ENCODE measurements at places on chromosomes 13 and 19.

DNA sequence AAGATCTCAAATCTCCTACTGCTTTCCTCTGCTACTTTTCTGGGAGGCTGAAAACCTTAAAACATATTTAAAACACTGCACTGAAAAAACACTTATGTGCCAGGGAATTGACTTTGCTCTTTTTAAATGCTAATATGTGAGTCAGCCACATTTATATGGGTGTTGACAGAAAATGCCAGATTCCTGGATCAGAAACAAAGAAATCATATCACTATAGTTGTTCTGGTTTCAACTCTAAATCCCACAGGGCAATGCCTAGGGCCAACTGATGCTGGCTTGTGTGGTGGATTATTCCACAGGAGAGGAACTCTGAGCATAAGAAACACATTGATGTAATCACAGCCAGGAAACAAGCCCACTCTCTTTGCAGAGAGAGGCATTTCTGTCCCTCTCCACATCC is 1439.0 kb upstream of the SPRY2 start:
- DNase-seq = no peak

DNA sequence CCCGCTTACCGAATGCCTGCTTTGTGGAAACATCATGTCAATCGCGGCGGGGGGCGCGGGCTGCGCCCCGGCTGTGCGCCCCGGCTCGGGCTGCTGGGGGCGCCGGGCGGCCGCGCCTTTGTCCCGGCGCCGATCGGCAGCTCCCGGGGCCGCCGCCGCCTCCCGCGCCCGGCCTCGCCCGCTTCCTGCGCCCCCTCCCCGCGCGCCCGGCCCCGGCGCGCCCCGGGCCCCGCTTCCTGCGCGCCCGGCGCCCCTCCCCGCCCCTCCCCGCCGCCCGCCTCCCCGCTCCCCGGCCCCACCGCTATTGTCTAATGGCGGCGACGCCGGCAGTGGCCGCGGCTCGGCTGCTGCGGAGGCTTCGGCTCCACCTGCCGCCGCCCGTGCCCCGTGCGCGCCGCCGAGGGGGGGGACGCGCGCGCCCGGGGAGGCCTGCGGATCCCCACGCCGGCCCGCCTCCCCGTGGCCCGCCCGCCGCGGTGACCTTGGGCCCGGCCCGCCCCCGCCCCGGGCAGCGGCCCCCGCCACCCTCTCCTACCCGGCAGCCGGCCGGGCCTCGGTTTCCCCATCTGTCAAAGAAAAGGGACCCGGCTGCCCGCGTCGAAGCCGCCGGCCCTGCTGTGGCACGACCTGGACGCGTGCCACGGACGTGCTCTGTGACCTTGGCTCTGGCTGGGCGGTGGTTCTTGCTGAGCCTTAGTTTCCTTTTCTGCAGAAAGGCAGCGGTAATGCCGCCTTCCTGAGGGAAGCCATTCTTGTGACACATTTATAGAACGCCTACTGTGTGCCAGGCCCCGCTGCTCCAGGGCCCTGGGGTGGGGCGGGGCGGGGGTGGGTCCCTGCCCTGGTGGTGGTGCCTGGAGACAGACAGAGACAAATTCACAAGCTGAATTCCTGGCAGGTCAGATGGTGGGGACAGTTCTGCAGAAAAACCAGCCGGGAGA is at the start of gene TLE5:
Gene TLE5 (minus strand): TSS at position 331 of the 941 bp plus-strand sequence. CDS start 295 bp downstream, at position 36.
- DNase-seq = peak; percentile 48

DNA sequence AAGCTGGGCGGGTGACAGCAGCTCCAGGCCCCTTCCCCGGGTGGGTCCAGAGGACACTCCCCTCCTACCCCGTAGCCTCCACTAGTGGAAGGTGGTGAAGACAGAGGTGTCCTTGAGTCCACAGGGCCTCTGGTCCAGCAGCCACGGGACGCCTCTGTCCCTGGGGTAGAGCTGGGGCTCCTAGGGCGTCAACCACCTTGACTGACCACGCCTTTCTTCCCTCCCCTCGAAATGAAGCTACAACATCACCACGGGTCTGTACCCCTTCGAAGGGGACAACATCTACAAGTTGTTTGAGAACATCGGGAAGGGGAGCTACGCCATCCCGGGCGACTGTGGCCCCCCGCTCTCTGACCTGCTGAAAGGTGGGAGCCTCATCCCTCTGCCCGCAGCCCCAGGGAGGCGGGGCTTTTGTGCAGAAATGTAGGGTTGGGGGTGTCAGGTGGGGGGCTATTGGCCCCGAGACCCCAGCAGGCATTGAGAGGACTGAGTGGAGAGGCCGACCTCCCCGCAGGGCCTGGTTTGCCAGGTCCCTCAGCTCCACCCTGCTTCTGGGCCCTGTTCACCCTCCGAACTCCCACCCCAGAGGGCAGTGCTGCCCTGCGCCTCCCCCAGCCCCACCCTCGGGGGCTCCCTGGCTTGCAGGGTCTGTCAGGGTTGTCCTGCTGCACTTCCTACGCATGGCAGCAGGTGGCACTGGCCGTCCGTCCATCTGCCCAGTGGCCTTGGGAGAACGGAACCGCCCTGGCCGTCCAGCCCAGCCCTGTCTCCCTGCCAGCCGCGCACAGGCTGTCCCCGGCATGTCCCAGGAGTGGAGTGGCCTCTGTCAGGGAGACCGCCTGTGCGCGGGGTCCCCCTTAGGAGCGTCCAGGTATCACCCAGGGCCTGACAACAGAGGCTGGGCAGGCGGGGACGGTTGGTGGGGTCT is 15.7 kb downstream of the STK11 start:
- no peak for DNase-seq

- DNase-seq = no peak
Observed at GRCh38 chr19:11560404-11561051, 1.5 kb upstream of the ELOF1 start.

DNA sequence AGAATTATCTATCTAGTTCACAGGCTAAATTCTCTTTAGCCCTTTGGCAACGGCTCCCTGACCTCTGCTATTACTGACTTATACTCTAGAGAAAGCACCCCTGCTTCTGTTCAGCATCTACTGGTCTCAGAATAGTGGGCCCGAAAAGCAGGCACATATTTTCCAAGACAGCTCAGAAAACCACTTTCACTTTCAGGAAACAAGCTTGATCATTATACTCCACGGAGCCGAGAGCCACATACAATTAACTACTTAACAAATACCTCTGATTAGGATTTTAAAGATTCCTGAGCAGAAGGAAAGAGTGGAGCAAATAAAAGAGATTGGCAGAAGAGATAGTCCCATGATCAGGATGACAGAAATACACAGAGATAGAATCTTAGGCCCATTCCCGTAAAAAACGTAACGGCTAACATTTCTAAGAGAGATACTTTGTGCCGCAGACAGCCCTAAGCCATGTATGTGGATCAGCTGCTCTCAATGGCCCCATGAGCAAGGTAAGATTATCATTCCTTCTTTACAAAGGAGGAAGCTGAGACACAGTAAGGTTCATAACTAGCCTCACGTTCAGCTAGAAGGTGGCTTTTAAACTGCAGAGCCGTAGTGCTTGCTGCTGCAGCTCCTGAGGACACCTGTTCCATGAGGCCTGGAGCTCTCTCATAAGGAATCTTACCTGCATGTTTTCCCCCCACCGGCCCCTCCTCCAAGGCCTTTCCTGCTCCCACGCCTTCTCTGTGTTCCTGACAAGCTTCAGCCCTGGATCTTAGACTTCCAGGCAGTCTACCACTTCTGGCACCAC is 227.2 kb downstream of the FOXO1 start:
- no peak for DNase-seq

DNA sequence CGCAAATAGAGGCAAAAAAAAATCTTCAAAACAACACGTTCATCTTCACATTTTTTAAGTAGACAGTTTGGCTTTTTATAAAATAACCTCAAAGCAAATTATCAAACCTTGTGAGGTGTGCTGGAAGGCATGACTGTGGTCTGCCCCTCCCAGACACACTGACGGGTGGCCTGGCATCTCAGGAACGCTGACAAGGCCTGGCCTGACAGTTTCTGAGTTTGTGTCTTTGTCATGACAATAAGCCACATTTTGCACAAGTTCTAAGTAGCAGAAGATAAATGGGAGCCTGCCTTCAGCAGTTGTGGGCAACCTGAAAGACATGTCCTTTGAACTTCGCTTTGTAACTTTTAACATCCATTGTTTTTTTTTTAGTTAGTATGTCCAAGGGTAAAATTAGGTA is 38.5 kb downstream of the SOX21 start:
- no peak for DNase-seq

- no peak for DNase-seq
Observed at GRCh38 chr19:12785431-12786031, 5.8 kb upstream of the JUNB start.

GRCh38 chr19:35318679-35319448 is 10.1 kb upstream of the CD22 start:
- DNase-seq = no peak

- no peak for DNase-seq
Observed at GRCh38 chr13:100913143-100913542, 238.5 kb upstream of the TMTC4 start.

GRCh38 chr19:42166316-42166715 is 34.1 kb upstream of the POU2F2 start:
- DNase-seq = no peak

DNA sequence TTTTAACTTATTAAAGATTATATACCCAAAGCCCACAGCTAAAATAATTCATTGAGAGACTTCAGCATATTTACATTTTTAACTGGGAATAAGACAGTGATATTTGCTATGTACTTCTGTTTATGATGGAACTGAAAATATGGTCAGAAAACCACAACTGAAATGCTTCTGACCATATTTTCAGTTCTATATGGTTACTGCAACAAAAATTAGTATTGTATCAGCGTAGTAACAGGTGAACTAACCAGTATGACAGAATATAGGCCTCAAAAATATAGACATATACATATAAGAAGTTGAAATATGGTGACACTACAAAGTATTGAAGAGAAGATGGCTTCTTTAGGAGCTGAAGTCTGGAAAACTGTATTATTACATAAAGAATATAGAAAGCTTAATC is 857.4 kb downstream of the OLFM4 start:
- DNase-seq = no peak

- no peak for DNase-seq
Observed at GRCh38 chr19:34066007-34066643, 106.2 kb upstream of the LSM14A start.

DNA sequence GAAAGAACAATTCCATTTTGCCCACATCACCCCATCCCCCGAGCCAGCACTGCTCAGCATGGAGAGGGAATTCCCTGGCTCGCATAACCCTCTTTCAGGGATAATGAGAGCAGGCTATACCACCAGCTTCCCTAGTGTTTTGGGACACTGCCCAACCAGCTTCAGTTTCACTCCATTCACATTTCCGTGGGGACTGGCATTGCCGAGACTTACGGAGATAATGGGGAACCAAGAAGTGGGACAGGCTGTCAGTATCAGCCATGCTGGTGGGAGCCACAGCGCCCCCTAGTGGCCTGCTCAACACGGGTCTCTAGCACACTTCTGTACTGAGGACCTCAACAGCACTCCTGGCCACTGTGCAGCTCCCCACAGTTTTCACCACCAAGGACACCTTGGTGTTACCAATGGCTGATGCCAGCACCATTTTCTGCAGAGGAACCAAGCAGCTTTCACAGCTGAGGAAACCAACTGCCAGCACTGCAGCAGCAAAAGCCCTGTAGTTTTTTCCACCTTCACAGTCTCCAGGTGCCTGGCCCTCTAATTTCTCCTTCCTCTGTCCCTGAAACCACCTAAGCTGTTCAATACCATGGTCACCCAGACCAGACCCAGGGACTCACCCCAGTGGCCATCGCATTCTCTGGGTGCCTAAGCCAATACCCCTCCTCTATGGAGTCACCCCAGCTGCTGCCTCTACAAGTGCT is 23.7 kb downstream of the SLC6A16 start:
- DNase-seq = peak; percentile 52

DNA sequence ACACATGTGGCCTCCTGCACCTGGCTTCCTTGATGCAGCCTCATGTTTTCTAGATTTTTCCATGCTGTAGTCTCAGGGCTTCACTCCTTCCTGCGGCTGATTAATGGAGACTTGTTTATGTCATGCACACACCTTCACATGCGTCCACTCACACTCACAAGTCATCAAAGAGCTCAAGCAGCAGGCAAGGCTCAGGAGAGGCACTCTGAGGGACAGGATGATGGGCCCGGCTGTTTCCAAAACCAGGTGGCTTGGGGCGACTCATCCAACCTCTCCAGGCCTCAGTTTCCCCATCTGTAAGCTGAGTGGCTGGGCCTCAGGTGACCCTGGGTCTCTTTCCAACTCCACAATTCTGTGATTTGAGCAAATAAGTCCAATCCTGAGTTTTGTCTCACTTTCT is 36.9 kb downstream of the RASA3 start:
- no peak for DNase-seq

DNA sequence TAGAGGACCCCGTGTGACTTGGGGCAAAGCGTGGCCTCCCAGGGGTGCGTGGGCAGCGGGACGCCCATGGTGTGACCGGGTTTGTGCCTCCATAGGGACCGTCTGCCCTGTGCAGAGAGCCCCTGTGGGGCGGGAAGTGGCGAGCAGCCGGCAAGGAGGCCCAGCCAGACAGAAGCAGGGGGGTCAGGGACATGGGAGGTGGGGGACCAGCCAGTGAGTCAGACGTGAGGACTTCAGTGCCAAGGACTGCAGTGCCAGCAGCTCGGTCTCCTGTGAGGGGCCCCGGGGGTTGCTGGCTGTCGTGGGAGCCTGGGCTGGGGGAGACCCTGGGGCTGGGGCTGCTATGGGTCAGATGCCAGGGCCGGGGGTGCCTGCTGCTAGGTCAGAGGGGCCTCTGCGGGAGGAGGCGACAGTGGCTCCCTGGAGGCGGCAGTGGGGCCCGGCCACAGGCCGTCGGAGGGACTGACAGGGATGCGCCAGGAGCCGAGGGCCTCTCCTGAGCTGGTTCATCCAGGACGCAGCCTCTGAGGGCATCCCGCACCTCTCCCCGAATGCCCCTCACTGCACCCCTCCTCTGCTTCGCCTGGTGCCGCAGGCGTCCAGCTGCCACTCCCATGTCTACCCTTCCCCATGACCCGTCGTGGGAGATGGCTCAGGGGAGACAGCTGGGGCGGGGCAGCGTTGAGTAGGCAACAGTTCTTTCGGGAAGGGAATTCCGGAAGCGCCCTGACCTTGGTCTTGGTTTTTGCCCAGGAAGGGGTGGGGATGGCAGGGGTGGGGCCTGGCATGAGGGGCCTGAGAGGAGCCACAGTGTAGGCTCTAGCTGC is 80.0 kb downstream of the KDM4B start:
- no peak for DNase-seq

DNA sequence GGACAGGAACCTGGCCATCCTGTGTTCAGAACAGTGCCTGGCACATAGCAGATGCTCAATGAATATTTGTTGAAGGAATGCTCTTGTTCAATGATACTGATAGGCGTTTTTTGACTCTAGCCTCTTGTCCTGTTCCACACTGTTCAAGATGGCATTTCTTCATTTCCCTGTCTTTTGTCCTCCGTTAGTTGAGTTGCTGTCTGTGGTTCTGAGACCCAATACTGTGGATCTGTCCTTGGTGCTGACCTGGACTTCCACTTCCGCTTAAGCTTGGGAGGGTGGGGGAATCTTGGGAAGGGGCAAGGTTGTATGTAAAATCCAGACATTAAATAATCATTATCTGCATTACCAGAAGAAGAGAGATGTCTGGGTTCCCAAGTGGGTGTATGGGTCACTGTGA is 8.3 kb upstream of the KCNN4 start:
- no peak for DNase-seq

GRCh38 chr13:67183151-67183550 is 47.0 kb downstream of the PCDH9 start:
- no peak for DNase-seq

- DNase-seq = no peak
Observed at GRCh38 chr19:15469513-15470297, 5.4 kb upstream of the RASAL3 start.

GRCh38 chr19:15673176-15673654 is 328 bp downstream of the CYP4F12 start:
- DNase-seq = no peak
